Stimulated activated CD8-positive, alpha-beta memory T cell treated with anti-CD3 and anti-CD28 coated beads, Interleukin-4, amount 100 ng/mL, for 1 hour (primary cell): ENCODE measurements at places on chromosomes 11 and 22.

- DNase-seq: no peak
Measured at GRCh38 chr22:29000641-29001040, 61.0 kb downstream of the C22orf31 start.

DNA sequence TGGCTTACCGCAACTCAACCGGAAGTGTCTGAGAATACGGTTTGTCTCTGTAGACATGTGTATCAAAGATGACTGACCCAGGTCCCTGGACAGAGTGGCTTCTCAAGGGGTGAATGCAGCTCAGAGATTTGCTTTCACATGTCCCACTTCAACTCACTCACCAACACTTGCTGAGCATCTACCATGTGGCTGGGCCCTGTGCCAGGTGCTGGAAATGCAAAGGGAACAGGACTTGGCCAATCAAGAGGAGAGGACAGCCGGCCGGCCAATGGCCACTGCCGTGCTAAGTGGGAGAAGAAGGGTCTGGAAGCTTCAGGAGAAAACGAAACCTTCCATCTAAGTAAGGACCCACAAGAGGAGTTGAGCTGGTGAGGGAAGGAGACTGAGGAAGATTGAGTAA lies 151.3 kb downstream of the CEP164 start:
- DNase-seq: no peak

DNA sequence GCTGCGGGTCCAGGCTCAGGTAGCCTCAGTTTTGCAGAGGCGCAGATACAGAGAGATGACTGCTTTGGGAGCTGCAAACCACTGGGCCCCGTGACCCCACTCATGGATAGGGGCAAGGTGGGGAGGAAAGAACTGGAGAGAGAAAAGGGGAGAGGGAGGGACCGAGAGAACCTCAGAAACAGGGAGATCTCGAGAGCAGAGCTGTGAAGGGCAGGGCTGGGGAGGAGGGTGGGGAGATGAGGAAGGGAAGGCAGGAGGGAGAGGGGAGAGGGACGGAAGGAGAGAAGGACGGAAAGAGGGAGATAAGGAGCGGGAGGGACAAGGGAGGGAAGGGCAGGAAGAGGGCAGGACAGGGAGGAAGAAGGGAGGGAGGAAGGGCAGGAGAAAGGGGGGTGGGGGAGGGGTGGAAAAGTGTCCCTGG lies 46.3 kb downstream of the IGLL1 start:
- DNase-seq: no peak

- no peak for DNase-seq
Measured at GRCh38 chr11:19714387-19715363, 2.0 kb downstream of the NAV2 start.

DNA sequence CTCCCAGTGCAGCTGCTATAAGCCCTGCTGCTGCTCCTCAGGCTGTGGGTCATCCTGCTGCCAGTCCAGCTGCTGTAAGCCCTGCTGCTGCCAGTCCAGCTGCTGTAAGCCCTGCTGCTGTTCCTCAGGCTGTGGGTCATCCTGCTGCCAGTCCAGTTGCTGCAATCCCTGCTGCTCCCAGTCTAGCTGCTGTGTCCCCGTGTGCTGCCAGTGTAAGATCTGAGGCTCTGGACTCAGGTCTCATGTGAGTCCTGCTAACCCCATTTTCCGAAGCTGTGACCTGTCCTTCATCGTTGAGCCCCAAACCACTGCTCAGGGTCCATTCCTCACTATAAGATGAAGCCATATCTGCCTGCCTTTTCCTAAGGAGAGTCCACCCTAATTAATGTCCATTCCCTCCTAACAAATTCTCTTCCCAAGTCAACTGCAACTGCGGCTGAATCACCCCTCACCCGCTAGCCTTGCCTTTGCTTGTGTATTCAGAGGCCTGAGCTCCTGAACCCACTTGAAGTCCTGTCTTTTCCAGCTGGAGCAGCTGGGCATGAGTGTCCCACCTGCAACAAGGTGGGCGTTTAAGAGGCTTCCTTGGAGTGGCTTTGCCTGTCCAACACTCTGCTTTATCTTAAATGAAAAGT lies 626 bp downstream of the KRTAP5-7 start:
- no peak for DNase-seq

DNA sequence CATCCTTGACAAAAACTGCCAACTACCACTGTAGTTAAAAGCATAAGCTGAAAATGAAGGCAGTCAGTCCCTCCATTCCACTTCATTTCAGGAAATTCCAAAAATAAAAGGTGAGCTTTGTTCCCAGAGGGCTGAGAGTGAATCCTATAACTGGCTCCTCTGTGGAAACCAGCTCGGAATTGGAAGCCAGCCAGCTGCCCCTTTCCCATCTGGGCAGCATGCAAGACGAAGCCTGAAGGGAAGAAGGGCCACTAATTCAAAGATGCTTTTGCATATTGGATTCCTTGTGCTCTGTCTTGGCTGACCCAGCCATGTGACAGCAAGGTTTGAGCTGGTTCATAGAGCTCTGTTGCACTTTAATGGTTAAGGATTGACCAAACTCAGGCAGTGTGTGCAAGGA lies 83.4 kb downstream of the ALX4 start:
- DNase-seq: no peak

- DNase-seq: no peak
Measured at GRCh38 chr11:40190294-40190693, 1269.2 kb downstream of the LRRC4C start.

- DNase-seq: no peak
Measured at GRCh38 chr11:47460571-47461235, 11.8 kb upstream of the RAPSN start.

DNA sequence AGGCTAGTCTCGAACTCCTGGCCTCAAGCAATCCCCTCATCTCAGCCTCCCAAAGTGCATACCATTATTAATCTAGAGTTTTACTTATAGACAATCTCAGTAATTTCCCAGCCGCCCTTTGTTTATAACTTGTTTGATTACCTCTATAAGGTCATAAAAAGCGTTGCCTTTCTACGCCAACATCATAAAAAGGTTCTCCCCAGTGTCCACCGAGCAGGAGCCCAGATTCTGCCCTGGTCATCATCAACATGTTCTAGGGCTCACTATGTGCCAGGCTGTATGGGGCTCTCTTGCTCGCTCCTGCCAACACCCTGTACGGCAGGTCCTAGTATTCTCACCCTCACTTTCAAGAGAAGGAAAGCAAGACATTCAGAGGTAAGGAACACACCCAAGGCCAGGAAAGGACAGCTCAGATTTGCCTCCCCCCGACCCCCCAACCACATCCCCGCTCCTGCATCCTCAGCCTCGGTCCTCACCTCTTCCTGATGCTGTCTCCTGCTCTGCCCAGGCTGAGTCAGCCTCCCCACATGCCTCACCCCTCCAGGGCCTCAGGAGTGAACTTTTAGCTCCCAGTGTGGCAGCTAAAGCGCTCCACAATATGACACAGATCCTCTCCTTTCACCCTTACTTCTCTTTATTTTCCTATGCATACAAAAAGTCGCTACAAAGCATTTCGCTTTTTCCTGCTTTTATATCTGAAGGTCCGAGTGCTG lies 14.3 kb downstream of the ARFGAP3 start:
- no peak for DNase-seq

DNA sequence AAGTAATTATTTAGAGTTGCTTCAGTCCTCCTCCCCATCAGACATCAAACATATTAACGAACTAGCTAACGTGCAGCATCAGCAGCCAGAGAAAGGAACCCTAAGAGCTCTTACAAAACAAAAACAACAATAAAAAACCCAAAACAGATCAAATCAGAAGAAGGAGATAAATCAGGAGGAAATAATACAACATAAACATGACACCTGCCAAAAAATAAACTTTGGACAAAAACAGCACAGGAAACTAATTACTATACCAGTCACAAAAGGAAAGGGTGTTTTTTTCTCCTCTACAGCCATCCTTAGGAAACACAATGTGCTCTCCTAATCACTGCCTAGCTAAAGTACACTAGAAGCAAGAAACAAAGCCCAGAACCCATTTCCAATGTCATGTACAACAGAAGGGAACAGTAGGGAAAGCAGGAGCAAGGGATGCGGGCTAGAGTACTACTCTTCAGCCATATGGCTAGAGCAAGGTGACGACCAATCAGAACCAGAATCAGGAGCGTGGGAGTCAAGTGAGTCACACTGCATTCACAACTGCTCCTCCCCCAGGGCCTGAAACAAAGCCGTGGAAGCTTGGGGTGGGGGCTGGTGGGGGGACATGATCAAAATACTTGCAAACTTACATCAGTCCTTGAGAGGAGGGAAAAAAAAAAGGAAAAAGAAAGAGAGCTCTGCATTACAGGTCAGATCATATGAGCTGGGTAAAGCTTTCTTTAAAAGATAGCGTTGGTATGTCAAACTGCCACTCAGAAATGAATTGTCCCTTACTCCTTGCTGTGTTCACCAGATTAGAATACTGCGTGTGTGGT lies 60.4 kb downstream of the LARGE2 start:
- DNase-seq: no peak

GRCh38 chr11:79383874-79384273 lies 57.0 kb downstream of the TENM4 start:
- DNase-seq: no peak

DNA sequence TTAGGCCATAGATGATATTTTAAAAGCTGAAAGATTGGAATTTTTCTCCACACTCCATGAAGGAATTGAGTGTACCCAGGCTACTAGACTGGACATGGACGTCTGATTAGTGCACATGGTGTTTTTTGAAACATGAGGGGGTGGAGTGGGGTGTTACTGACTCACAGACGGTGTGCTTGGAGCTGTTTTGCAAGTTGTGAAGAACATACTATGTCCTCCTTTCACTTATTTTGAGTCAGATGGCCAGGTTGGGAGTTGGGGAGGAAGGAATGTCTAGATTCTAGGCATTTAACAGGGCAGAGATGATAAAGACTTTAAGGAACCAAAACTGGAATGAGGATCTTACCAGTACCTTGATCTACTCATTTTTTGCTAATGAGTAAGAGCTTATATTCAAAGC lies 158.1 kb upstream of the MTNR1B start:
- no peak for DNase-seq

- DNase-seq: no peak
Measured at GRCh38 chr11:113279591-113279990, 34.8 kb upstream of the TTC12 start.

DNA sequence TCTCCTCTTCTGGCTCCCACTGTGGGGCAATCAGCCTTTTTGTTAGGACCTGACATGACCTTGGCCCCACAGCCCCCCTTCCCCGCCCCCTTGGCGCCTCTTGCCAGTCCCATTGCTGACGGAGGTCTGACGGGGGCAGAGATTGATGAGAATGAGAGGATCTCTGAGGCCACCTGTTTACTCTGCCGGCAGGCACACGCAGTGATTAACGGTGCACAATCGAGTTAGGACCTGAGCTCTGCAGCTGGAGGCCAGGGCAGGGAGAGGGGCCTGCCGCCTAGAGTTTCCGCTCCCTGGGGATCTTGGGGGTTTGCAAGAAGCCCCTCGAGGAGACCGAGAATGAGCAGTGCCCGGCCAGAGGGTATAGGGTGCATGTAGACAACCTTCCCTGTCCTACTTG lies 6.8 kb upstream of the CHRM1 start:
- no peak for DNase-seq
